Stimulated activated CD4-positive, alpha-beta T cell treated with anti-CD3 and anti-CD28 coated beads, Interleukin-1b, Interleukin-23, amount 100 ng/mL, for 1 hour (primary cell): ENCODE measurements at places on chromosomes 2 and 18.

DNA sequence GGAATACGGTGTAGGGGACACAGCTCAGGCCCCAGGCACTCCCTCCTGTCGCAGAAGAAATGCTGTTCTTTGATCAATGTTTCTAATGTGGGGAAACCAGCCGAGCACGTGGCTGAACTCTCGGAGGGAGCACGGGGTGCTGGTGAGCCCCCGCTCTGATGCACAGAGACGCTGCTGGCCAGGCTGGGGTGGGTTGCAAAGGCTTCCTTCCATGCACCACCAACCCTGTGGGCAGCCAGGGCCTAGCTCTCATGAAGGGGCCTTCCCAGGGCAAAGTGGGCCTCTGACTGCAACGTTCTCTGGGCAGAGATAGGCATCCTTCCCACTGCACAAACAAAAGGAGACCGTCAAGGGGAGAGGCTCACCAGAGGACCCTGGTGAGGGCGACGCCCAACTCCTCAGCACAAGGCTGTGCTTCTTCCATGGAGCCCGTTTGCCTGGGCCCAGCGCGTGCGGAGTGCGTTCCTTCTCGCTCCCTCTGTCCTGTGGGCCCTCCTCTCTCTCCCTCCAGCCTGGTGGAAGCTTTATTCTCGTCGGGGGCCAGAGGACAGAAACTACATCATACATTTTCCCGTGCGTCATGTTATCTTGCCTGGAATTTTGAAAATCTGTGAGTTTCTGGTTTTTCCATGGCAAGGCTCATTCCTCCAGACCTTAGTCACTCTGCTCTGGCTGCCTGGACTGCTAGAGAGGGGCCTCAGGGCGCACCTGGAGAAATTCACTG, 61.1 kb upstream of the SP3 start:
- no peak for DNase-seq

DNA sequence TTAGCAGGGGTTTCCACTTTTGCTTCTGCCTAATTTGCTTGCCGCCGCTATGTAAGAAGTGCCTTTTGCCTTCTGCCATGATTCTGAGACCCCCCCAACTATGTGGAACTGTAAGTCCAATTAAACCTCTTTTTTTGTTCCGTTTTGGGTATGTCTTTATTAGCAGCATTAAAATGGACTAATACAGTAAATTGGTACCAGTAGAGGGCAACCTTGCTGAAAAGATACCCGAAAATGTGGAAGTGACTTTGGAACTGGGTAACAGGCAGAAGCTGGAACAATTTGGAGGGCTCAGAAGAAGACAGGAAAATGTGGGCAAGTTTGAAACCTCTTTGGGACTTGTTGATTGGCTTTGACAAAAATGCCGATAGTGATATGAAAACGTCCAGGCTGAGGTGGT, 216.1 kb upstream of the FSIP2 start:
- DNase-seq: no peak

GRCh38 chr2:9196637-9197036, 10.0 kb upstream of the ASAP2 start:
- no peak for DNase-seq

DNA sequence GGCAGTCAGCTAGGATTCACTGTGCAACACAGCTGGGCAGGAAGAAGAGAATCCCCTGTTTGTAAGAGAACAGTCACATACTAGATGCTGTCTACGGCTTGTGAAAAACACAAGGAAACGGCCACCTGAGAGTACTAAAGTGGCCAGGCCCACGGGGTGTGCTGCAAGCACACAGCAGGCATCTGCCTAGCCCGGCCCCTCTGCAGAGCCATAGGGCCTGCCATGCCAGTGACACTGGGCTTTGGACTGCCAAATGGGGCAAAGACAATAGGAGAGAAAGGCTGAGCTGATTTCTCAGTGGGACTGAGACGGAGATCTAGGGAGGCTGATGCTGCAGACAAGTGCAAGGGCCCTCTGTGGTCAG, 10.3 kb downstream of the TUBB6 start:
- no peak for DNase-seq

DNA sequence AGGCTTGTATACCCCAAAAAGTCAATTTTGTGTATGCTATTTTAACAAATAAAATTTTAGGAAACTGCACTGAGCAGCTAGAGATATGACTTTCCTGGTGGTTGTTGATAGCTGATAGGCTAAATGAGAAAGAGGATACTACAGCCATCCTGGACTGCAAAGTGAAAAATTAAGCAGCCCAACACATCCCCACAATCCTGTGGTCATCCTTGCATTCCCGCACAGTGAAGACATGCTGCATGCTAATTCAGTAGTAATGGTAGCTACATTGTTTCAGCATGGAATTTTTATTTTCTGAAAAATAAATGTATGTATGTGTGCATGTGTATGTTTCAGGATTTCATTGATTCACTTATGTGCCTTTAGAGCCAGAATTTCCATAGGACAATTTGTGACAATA, 124.2 kb upstream of the CCDC68 start:
- DNase-seq: no peak

- DNase-seq: no peak
Measured at GRCh38 chr2:233407771-233408181, 53.5 kb downstream of the DGKD start.

GRCh38 chr2:39870871-39871270, 91.8 kb upstream of the THUMPD2 start:
- no peak for DNase-seq

- no peak for DNase-seq
Measured at GRCh38 chr2:108182489-108182888, 57.3 kb upstream of the SULT1C3 start.

- no peak for DNase-seq
Measured at GRCh38 chr2:119679846-119680245, 845 bp downstream of the TMEM177 start.

DNA sequence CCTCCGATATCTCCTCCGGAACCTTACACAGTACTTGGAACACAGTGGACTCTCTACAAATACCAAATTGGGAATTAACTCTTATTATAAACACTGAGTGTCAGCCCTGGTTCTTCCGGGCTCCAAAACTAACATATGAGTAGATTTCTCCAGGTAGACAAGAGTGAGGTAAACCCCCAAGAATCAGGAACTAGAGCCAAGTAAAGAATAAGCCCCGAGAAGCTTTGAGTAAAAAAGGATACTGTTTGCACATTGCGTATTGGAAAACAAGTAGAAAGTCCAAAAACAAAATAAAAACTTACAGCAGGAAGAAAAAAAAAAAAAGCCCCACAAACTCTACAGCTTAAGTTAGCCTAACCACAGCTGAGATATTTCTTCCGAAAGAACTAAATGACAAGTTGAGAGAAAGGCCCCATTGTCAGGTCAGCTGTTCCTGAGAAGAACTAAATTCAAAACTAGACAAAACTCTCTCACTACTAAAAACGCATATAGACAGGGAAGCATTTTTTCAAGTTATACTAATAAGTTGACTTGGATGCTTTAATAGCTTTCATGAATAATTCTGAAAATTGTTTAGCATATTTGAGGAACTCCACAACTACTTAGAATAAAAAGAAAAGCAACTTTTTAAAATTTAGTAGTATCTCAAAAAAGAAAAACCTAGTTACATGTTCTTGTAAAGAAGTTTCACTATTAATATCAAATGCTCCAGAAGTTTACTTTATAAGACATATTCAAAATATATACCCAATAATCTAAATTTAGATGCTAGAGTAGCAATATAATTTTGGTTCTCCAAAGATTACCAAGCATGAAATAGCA, 4.3 kb upstream of the HAAO start:
- no peak for DNase-seq

DNA sequence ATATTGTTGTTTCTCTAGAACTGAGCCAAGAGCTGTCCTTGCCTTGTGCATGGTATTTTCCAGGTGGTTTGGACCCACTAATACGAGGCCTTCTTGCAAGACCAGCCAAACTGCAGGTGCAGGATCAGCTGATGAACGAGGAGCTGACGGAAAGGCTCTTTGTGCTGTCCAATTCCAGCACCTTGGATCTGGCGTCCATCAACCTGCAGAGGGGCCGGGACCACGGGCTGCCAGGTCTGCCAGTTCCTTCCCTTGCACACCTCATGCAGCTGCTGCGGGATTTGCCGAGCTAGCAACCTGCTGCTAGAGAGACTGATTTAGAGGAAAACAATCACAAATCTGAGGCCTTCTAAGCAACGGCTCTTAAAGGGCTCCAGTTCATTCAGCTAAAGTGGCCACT, 74.5 kb downstream of the TPO start:
- no peak for DNase-seq

- no peak for DNase-seq
Measured at GRCh38 chr18:77346208-77346810, 96.7 kb downstream of the GALR1 start.

GRCh38 chr18:25136416-25137196, 215.4 kb downstream of the ZNF521 start:
- DNase-seq: no peak

GRCh38 chr2:199631129-199631528, 173.4 kb upstream of the SATB2 start:
- DNase-seq: no peak

GRCh38 chr2:84717302-84717701, 163.6 kb downstream of the TRABD2A start:
- DNase-seq: no peak

- DNase-seq: no peak
Measured at GRCh38 chr2:215188078-215188477, 49.7 kb upstream of the ABCA12 start.

GRCh38 chr2:30046396-30046795, 100.4 kb upstream of the YPEL5 start:
- DNase-seq: no peak

DNA sequence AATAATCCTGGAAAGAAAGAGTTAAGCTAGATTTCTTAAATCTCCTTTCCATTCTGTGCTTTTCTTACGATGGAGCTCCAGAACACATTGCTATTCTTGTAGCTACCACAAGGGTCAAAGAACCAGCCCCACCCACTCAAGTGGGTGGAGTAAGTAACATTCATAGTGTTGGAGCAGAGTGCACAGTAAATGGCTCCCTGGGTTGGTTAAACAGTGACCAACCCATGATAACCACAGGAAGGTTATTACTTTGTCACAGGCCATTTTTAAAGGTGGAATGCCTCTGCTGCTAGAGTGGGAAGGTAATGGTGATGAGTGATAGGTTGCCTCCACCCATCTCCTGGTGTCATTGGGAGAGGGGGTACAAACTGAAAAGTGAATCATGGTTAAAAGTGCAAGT, 13.9 kb downstream of the ARPC2 start:
- DNase-seq: no peak

DNA sequence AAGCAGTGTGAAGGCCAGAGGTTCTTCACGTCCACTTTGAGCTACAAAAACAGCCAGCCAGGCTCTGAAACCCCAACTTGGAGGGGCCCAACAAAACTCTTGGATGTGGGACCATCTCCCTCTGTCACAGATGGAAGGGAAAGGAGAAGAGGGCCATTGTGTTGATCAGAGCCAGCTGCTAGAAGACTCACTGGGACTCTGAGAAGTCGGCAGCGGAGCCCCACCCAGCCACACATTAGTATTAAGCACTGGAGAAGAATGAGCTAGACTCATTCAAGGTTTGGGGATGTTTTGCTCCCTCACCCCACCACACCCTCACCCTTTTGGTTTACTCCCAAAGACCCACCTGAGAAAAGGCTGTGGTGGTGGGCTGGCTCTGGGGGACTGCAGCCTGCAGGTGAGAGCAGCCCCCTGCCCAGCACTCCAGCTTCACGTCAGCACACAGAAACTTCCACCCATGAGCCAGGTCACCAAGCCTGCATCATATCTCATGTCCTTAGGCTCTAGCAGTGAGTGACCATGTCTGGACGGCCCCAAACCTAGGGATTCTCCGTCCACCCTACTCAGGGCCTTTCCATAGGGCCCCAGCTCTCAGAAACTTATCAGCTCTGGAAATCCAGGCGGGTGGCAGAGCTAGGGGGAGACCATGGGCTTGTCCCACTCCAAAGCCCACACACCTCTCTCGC, 12.6 kb downstream of the TEX51 start:
- DNase-seq: no peak

DNA sequence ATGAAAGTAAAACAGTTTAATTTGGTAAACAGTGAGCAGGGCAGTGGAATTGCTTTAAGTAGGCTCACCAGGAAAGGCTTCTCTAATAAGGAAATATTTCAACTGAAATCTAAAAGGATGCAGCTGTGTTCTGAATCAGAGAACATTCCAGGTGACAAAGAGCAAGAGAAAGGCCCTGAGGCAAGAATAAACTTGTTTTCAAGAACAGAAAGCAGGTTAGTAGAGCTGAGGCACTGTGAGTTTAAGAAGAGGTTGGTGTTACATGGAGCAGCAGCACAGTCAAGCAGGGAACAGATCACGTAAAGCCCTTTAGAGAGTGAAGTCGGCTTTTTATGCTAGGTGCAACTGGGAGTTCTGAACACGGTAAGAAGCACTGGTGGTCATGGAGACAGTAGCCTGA, 57.0 kb upstream of the SCN1A start:
- DNase-seq: no peak

- DNase-seq: no peak
Measured at GRCh38 chr18:59052965-59053820, 86.5 kb upstream of the SEC11C start.

DNA sequence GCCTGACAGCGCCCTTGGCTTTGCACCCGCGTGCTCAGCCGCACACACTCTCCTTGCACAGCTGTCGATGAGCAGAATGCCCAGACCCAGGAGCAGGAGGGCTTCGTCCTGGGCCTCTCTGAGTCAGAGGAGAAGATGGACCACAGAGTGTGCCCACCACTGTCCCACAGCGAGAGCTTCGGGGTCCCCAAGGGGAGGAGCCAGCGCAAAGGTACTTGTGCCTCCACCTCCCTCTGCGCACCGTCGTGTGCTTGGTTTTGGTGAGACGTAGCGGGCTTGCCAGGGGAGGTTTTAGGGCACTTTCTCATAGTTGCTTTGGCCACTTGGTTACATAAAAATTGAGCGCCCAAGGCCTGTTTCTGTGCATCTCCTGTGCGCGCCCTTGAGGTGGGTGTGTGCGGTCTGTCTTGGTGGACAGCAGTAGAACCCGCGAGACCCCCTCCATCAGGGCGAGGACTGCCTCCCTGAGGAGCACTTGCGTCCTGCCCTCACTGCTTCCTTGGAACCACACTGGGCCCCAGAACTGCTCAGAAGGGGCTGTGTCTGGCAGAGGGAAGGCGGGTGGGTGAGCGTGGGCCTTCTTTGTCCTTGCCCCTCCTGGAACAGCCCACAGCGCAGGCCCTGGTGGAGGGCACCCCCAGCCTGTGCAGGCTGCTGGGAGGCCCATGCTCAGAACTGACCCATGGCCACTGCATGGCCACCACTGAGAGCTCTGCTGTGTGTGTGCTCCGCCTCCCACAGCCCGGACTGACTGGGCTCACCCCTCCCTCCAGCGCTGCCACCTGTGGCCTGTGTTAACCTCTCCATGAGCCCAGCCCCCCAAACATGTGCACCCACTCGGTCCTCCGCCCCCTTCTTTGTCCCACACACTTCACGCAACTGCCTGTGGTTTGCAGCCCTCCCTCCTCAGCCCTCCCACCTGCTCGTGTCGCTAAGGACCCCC, 95.9 kb downstream of the DGKD start:
- no peak for DNase-seq

- no peak for DNase-seq
Measured at GRCh38 chr2:54531558-54531957, 75.4 kb downstream of the SPTBN1 start.

DNA sequence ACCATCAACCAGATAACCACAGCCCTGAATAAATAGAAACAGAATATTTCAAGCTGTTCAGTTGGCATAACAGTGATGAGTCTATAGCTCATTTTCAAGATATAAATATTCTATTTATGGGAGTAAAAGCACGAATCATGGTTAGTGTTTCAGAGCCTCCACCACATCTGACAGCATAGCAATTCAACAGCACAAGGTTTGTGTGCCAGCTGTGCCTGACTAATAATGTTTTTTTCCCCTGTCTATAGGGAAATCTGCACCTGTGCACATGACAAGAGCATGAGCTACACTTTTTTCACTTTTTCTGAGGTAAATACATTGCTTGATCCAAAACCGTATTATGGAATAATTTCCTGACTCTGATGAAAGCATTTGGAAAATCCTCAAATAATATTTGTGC, 251.3 kb downstream of the RPIA start:
- no peak for DNase-seq
